Stimulated activated CD4-positive, alpha-beta T cell treated with anti-CD3 and anti-CD28 coated beads, Interleukin-12 subunit alpha, Interleukin-12 subunit beta, amount 100 ng/mL, for 4 hours (primary cell): ENCODE measurements at places on chromosomes 16 and 17.

DNA sequence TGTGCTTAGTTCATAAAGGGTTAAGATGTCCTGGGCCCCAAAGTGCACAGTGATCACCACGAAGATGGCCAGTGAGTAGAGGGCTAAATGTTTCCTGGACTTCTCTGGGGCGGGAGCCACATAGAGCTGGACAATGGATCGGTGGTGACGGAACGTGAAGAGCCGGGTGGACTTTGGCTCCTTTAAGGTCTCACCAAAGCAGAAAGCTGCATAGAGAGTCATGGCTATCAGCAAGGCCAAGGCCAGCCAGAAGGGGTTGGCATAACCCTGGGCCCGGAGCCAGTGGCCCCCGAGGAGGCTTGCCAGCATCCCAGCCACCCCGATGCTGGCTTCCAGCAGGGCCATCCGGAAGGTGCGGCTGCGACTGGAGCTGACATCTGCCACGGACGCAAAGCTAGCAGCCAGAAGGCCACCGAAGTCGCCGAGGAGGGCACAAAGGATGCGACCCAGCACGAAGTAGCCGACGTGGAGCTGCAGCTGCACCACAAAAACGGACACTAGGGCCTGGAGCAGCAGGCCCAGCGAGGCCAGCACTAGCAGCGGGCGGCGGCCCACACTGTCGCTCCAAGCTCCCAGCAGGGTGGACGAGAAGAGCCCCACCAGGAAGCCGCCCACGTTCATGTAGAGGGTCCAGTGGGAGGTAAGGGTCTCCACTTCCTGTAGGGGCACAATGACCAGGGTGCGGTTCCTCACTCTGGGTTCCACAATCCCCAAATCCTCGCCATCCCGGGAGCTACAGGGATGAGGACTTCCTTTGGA is 1.0 kb downstream of the SLC46A1 start:
- no peak for DNase-seq

DNA sequence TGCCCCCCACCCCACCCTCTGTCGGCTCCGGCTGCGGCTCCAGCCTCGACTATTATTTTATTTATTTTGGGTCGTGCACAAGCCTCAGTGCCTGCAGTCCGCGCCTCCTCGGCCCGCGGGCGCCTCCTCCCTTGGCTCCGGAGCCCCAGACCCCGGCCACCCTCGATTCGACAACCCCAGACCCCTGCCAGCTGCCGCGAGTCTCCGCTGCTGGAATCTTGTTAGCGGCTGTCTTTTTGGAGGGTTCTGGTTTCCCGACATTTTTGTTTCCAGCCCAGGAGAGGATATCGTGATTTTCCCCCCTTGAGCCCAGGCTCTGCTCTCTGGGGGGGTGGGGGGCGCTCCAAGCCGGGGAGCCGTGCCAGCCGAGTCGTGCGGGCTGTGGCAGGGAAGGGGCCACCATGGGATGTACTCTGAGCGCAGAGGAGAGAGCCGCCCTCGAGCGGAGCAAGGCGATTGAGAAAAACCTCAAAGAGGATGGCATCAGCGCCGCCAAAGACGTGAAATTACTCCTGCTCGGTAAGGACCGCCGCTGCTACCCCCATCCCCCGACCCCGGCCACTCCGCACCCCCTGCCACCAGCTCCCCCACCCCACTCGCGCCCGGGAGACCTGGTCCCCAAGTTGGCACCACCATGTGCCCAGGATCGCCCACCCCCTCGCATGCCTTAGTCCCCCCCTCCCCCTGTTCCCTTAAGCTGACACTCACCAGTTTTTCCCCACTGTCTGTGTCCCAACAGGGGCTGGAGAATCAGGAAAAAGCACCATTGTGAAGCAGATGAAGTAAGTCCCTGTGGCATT is 746 bp downstream of the GNAO1 start:
- no peak for DNase-seq

GRCh38 chr17:79630821-79631639 is 20.2 kb upstream of the RBFOX3 start:
- DNase-seq = no peak

DNA sequence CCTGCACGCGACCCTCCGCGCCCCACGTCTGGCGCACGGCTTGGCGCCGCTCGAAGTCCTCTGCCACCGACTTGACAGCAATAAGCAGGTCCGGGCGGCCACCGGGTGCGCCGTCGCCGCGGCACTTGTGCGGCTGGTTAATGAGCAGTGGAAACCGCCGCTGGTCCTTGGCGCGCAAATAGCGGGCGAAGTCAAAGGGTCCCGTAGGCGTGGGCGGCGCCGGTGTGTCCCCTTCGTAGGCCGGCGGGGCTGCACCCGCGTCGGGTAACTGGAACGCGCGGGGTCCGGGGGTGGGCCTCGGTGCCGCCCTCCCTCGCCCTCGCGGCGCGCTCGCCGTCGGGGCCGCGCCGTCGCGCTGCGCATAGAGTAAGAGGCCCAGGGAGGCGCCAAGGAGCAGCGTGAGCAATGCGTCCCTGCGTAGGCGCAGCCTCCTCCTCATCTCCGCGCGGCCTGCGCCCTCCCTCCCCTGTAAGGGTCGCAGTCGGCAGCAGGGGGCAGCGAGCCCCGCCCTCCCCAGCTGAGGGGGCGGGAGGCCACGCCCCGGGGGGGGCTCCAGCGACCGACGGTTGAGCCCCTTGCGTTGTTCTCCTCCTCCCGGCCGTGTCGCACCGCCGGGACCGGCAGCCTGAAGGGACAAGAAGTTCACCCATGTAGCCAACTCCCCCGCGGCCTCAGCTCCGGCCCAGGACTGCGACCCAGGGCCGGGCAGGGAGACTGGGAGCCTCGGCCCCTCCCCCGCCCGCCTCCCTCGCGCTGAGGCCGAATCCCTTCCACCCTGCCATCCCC is 558 bp downstream of the B3GNT9 start:
- DNase-seq = no peak

DNA sequence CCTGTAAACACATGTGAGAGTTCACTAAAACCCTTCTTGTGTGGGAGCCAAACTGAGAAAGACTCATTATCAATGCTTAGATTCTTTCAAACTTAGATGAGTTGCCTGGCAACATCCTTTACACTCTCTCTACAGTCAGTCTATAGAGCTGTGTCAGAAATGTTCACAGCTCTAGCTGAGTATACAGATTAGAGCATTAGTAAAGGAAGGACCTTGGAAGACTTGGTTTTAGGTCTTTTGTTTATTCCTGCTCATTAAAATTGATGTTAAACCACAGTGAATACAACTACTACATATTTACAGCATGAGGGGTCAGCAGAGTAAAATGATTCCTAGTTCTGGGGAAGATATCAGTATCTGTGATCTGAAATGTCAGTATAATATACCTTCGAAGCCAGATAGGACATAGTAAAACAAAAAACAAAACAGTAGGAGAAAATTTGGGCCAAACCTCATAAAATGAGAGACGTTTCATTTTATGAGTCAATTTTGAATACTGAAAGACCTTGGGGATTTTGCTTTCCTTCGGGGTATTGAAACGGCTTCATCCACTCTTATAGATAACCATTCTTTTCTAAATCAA is 186.0 kb downstream of the TANC2 start:
- no peak for DNase-seq

DNA sequence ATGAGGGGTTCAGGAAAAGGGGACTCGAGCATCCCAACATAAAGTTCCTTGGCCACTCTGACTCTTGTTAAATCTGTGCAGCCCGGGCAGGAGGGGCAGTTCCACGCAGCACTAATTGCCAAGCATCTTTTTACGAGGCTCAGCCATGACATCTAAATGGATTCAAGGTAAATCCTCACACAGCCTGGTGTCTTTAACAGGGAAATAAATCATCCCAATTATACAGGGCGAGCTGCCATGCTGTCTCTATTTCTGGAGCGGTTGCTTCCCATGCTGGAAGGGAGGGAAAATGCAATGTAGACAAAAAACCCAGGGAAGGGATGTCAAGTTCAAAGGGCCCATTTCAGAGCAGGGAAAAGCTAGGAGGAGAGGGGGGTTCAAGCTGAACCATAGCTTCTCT is 110.0 kb downstream of the GAS7 start:
- no peak for DNase-seq

GRCh38 chr17:65099941-65100315 is 37.2 kb upstream of the RGS9 start:
- peak; percentile 67 for DNase-seq

- DNase-seq = no peak
Observed at GRCh38 chr17:3536716-3537115, 20.9 kb downstream of the TRPV3 start.

GRCh38 chr16:4465977-4466779 is 8.2 kb downstream of the NMRAL1 start:
- peak; percentile 24 for DNase-seq

DNA sequence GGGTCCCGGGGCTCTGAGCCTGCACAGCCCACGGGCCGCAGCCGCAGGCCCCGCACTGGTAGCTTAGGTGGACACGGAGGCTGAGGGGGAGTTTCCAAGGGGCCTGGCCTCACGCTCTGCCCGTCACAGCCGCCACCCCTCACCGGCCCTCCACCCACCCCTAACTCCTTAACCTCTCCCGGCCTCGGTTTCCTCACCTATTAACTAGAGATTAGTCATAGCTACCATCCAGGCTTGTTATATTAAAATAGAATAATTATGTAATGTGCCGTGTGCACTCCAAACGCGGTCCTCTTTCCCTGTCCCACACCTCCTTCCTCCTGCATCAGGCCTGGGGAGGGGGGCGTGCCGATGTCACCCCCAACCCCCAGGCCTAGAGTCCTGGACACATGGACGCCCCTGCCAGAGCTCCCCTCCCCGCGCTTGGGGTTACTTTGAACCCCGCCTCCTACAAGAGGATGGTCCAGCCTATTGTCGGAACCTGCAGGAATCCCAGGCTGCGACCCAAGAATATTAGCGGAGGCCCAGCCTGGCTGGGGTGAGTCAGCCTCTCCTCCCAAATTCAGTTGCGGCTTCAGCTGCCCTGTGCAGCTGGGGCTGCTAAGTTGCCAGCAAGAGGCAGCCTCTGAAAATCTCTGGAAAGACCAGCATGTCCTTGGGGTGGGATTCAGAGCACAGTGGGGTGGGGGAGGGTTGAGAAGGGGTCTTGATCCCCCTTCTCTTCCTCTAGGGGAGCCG is 17.3 kb downstream of the SOCS3 start:
- no peak for DNase-seq

DNA sequence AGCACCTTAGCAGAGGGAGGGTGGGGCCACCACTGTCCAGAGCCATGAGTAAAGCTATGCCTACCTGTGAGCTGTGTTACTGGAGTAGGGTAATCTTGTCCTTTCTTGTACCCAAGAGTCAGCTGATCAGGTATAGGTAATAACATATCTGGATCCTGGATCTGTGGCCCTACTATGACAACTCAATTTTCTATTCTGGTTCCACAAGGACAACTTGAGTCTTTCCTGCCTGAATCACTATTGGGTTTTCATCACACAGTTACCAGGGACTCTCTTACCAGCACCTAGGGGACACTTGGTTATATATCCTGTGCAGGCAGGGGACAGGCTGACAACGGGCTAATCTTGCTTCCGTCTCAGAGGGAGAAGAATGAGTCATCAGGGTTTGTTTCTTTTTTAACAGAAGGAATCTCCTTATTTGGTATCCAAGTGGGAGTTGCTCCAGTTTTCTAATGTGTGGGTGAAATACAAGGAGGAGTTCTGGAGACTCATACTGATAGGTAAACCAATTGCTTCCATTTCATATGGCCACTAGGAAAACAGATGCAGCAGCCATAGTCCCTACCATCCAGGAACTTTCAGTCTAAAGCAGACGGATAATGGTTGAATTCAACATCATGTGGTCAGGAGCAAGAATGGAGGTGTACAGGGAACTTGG is 6.8 kb downstream of the ZNF267 start:
- no peak for DNase-seq

GRCh38 chr16:19751478-19752385 is 33.7 kb downstream of the IQCK start:
- DNase-seq = no peak

DNA sequence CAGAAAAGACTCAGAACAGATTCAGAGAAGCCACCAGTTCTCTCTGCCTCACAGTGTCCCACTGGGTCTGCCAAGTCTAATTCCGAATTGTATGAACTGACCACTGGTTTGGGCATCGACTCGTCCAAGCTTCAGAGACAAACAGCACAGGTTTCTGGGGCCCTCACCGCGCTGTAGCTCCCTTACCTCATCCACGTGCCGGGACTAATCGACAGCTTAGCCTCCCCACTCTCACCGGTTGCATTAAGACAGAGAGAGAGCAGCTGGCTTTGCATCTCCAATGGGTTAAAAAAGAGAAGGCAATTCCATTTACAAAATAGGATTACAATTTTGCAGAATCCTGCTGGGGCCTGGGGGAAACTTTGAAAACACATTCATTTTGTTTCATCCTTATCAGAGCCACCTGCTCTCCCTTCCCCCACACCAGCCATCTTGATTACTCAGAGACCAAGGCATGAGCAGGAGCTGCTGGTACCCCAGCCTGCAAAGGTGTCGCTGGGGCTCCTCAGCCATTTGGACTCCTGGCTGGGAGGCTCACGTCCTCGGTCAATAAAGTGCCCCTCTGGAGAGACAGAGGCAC is 95.3 kb upstream of the RPL38 start:
- no peak for DNase-seq

- DNase-seq = no peak
Observed at GRCh38 chr16:12544477-12545296, 259.0 kb downstream of the CPPED1 start.

DNA sequence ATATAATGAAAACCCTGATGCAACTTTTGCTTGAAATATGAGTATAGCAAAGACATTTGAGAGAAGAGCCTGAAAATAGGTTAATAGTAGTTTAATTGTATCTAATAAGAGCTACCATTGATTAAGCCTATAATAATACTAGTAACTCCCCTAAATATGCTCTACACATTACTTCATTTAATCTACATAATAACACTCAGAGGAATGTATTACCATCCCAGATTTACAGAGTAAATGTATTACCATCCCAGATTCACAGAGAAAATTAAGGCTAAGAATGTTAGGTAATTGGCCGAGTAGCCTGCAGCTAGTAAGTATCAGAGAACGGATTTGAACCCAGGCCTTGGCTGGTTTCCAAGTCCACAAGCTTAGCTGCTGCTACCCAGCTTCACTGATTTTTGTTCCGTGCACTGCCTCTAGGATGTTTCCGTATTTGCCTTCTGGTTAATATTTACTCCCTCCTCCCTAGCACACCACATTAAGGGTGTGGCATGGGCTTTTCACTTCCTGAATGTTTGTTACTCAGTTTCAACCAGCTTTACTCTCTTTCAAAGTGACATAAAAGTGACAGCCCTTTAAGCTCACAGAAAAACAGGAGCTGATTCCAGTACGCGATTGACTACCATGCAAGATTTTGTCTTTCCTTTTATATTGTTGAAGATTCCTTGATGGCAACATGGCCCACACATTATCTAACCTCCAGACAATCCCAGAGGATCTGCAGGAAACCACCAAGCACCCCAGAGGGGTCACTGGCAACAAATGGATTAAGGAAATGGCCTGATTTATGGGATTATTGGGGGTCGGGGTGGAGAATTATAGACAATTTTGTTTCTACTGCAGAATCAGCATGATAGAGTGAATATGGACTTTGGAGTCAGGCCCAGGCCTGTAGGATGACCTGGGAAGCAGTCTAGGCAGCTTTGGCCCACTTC is 26.7 kb upstream of the TOX3 start:
- no peak for DNase-seq

- DNase-seq = no peak
Observed at GRCh38 chr16:84356591-84357116, 11.7 kb upstream of the ATP2C2 start.

DNA sequence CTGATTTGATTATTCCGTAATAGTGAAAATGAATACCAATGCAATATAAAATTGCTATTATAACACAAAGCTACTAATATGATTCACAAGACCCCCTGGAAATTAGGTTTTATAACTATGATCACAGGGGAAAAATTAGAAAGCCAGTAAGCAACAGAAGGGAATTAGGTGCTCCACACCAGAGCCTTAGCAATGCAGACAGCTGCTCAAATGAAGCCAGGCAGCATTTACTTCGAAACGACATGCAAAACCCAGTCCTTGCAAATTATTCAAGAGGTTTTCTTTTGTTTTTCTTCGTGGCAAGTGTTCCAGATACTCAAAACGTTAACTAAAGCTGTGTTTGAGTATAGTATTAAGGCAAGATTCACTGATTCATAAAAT is 47.9 kb downstream of the TOX3 start:
- no peak for DNase-seq
